ENCODE measurements at places on chromosomes 2 and 18. TPM values are rescaled to one million over a fixed set of nuclear protein-coding genes. Genes with fewer than 3 reads are reported as not detected.

Gene SCN9A
- 8.1 TPM for total RNA-seq

Gene CROCC2
- not detected for total RNA-seq

Gene PID1
- 25.8 TPM for total RNA-seq

Gene ALS2
- total RNA-seq = 14.4 TPM

Gene CNGA3
- not detected for total RNA-seq

Gene TXNL1
- 55.8 TPM for total RNA-seq

Gene ASB18
- total RNA-seq = not detected

Gene HTR2B
- 0.88 TPM for total RNA-seq

Gene TSHZ1
- 10.4 TPM for total RNA-seq

Gene LYPD1
- total RNA-seq = not detected

Gene SPP2
- not detected for total RNA-seq

Gene GATA6
- 3.1 TPM for total RNA-seq

Gene VAMP5
- total RNA-seq = 75.0 TPM

Gene NCKAP5
- 3.3 TPM for total RNA-seq

Gene SERPINB12
- not detected for total RNA-seq

Gene NFU1
- 142 TPM for total RNA-seq

Gene SP140L
- total RNA-seq = 12.2 TPM

Gene LONRF2
- total RNA-seq = 9.3 TPM

Gene REEP1
- total RNA-seq = 0.49 TPM

Gene ATP6V1B1
- total RNA-seq = not detected

Gene POTEE
- total RNA-seq = not detected

Gene CD28
- total RNA-seq = 3.6 TPM

Gene MOGAT1
- total RNA-seq = not detected

Gene SPTBN1
- total RNA-seq = 715 TPM

Gene UGT1A4
- total RNA-seq = not detected

Gene DPY30
- 22.2 TPM for total RNA-seq

Gene GPR17
- not detected for total RNA-seq

Gene FAM161A
- 1.1 TPM for total RNA-seq

Gene NEU4
- 0.75 TPM for total RNA-seq

Gene MARS2
- 4.1 TPM for total RNA-seq

Gene GREB1L
- 10.0 TPM for total RNA-seq

Gene RNF125
- 16.0 TPM for total RNA-seq

Gene CFAP65
- total RNA-seq = not detected

Gene RUFY4
- not detected for total RNA-seq

Gene ELOA2
- total RNA-seq = not detected

Gene SLC30A3
- total RNA-seq = not detected

Gene ZNF396
- total RNA-seq = 2.7 TPM

Gene CDH20
- not detected for total RNA-seq

Gene SCN3A
- 0.38 TPM for total RNA-seq

Gene STPG4
- not detected for total RNA-seq

Gene WBP1
- 55.3 TPM for total RNA-seq

Gene SKA1
- not detected for total RNA-seq

Gene RAB27B
- total RNA-seq = 0.98 TPM

Gene FRZB
- total RNA-seq = 0.57 TPM

Gene HAAO
- 1.1 TPM for total RNA-seq

Gene MERTK
- total RNA-seq = 76.8 TPM

Gene IKZF2
- 15.9 TPM for total RNA-seq

Gene RGPD8
- total RNA-seq = 40.3 TPM

Gene ZNF385B
- 2.8 TPM for total RNA-seq

Gene ALK
- 2.4 TPM for total RNA-seq

Gene IL1F10
- not detected for total RNA-seq

Gene CCDC148
- 0.51 TPM for total RNA-seq

Gene ALPI
- not detected for total RNA-seq

Gene PDCL3
- total RNA-seq = 14.3 TPM

Gene CAPN14
- 0.22 TPM for total RNA-seq

Gene RPE
- total RNA-seq = 48.0 TPM

Gene SERPINB13
- not detected for total RNA-seq

Measured in subcutaneous adipose tissue (tissue), 4 donors.